Thoracic aorta (tissue), 2 donors: ENCODE measurements at places on chromosomes 6 and 20.

GRCh38 chr20:36481380-36482043, 59.8 kb upstream of the MYL9 start:
- no peak for DNase-seq

DNA sequence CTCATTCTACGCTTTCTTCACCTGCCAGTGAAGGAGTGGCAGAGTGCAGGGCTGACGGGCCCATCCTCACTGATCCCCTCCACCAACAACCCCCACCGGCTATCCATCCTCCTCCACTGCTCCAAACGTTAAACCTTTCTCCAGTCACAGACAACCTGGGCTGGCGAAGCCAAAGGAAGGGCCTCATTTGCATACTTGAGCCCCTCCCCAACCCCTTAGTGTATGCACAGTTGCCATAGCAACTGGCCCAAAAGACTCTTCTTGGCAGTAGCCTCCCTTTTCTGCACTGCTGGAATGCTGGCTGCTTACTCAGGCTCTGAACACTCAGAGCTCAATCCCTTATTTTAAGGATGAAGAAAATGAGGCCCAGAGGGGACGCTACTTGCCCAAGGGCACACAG, 130.3 kb downstream of the GRM4 start:
- DNase-seq = no peak

DNA sequence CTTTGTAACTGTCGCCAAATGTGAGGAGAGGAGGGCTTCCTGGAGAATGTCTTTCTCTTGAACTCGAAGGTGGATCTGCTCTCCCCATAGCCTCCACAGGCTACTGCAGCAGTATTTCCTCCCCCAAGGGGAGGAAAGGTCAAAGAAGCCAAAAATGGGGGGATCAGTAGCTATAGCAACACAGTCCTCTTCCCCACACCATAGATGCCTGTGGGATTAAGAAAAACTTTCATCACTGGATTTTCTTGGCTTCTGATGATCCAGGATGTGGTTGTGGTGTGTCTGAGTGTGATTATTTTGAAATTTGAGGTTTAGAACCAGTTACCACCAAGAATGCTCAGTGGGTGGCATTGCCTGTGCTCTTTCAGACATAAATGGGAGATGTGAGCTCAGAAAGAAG, 140.1 kb upstream of the SPACA1 start:
- DNase-seq = no peak

DNA sequence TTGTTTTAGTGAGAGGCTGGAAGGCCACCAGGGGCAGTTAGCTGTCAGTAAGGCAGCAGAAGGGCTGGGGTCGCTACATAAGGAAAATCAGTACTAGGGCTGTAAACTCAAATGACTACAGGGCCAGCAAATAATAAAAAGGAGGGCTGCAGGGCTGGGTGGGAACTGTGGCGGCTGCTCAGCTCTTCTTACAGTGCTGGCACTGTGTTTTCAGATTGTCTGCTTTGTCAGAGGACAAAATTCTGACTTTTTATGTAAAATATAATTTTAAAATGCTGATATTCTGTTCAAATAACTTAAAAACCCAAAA, 23.2 kb downstream of the HLA-A start:
- no peak for DNase-seq

DNA sequence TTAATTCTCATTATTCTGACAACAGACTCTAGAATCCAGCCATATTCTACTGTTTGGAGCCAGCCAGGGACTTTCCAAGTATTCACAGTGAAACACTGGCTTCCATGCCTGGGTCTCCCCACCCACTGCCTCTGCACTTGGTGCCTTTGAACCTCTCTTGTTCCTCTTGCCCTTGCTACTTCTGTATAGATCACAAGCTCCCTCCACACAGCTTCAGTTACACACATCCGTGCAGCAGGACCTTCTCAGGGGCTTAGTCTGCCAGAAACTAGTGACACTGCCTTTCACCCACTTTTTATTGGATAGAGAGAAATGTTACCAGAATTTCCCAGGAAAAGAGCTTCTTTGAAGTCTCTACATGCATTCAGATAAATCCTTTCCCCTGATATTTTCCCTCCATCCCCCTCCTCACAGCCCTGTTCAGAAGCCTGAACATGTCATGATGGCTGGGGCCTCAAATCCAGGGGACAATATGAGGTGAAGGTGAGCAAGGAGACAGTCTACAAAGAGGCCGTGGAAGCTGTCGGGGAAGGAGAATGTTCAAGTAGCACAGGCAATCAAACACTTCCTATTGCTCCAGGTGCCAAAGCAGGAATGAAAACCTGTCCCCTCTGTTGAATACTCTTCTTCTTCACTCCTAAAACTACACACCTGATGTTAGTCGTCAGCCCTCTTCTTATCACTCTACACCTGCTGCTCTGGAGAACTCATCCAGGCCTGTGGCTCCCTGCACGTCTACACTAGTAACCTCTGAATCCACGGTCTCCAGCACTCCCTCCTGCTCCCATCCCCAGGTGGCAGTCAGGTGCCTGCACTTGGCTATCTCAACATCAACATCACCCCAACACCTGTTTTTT, 20.2 kb upstream of the HLA-DOA start:
- DNase-seq = no peak
